NCI-H748 treated with DMSO at 0.1 percent for 48 hours (cell line): ENCODE measurements at places on chromosomes 3 and 15.

GRCh38 chr3:169116056-169116693, 547.3 kb downstream of the MECOM start:
- no peak for DNase-seq

DNA sequence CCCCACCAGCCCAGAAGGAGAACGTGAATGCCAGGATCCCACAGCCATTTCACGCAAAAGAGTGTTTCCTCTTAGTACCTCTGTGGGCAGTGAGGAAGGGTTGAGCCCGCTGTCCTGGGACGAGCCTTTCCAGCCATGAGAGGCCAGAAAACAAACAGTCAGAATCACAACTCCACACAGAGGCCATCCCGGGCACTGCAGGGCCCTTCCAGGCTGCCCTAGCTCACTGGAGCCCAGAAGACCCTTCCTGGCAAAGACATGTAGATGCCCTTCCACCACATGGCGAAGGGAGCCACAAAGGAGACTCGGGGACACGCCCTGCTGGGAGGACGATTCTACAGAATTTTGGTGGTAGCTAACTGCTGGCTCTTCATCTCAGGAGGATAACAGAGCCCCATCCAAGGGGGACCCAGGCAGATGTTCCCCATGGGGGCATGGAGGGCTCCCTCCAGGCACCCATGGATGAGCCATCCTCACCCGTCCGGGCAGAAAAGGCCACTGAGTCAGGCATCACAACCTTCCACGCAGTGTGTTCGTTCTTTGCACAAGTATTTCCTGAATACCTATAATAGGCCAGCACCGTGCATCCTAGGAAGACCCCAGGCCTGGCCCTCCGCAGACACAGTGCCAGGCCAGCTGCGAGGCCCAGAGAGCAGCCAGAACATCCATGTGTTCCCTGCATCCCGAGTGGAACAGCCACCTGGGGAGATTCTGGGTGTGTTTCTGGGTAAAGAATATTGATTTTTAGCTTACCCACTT, 47.2 kb downstream of the SLC12A8 start:
- DNase-seq: no peak

DNA sequence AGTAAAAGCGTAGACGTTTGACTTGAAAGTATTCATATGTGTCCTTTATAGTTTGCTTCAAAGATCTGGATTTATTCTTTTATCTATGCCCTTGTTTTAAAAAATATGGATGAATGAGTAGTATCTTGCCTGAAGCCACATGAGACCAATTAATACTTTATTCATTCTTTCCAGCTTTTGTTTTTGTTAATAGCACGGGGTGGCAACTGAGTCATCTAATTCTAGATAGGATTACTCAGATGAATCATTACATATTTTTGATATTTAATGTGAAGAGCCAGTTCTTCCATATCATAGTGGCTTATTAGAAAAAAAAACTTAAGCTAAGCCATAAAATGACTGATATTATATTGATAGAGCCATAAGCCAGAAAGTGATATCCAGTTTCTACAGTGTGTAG, 121.9 kb downstream of the BBX start:
- DNase-seq: no peak

DNA sequence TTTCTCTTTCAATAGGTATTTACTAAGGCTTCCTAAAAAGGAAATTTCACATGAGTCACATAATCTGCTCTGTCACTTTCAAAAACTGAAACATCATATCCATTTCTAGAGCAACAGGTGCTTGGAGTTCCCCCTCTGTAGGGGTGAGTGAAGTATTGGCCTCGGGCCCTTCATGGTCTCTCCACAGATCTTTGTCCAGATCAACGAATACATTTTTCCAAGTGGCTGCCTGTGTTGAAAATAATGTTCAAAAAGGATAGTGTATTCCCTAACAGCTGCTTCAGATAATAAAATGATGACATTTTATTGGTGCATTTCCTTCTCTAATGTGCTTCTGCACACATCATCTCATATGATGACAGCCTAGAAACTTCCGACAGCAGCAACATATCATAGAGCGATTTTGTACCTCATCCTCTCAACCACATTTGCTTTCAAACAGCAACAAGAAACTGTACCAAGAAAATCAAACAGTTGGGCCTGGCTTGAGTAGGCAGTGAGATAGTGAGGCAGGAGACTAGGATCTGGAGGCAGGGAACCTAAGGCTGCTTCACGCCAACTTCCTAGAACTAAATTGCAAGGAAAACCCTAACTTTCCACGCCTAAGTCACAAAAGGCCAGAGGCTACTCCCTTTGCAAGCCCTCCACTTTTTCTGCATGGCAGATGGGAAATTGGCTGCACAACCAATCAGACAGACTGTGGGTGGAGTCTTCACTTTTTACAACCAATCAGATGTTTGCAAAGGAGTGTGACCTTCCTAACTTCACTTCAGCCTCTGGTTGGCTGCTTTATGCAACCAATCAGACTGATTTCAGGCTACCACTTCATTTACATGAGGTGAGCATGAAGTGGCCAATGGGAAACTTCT, 340.2 kb downstream of the LRRC3B start:
- no peak for DNase-seq

- DNase-seq: no peak
Observed at GRCh38 chr3:190586631-190587011, 72.7 kb downstream of the IL1RAP start.

DNA sequence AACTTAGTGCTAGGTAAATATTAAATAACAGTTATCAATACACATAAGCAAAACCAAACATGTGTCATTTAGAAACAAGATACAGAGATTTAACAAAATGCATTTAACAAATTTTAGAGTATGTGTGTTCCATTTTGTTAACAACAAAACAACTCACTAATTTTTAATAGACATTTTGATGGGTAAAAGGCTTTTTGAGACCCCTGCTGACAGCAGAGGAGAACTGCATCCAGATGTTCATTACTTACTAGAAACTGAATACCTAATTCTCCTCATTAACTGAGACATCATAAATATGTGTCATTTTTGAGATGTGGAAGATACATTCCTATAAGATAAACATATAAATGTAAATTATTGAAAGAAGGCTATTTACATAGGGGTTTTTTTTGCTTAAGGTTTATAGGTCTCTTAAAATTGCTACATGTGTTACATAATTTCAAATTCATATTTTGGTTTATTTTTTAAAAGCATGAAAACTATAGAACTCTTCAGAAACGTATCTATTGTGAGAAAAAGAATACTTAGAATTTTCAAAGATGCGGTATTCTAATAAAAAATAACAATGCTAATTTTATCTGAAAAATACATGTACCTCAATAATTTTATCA, 1009.8 kb downstream of the TUSC7 start:
- no peak for DNase-seq

DNA sequence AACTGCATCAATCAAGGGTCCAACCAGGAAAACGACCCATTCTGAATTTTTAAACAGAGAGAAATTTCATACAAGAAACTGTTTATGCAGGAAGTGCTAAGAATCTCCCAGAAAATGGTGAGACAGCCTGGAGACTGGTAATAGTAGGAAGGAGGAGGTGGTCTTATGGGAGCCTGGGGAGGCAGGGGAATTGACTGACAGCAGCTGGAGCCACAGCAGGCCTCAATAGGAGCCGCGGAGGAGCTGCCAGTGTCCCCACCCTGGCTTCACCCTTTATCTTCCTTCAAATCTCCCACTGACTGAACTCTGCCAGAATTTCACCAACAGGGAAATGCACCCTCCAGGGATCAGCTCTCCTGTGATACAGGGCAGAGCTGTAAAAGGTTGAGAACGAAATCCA, 7.5 kb upstream of the C3orf80 start:
- no peak for DNase-seq

GRCh38 chr3:114646526-114646925, 352.7 kb downstream of the TIGIT start:
- DNase-seq: no peak

GRCh38 chr3:46442576-46443530, 21.9 kb downstream of the LTF start:
- DNase-seq: peak; percentile 7

DNA sequence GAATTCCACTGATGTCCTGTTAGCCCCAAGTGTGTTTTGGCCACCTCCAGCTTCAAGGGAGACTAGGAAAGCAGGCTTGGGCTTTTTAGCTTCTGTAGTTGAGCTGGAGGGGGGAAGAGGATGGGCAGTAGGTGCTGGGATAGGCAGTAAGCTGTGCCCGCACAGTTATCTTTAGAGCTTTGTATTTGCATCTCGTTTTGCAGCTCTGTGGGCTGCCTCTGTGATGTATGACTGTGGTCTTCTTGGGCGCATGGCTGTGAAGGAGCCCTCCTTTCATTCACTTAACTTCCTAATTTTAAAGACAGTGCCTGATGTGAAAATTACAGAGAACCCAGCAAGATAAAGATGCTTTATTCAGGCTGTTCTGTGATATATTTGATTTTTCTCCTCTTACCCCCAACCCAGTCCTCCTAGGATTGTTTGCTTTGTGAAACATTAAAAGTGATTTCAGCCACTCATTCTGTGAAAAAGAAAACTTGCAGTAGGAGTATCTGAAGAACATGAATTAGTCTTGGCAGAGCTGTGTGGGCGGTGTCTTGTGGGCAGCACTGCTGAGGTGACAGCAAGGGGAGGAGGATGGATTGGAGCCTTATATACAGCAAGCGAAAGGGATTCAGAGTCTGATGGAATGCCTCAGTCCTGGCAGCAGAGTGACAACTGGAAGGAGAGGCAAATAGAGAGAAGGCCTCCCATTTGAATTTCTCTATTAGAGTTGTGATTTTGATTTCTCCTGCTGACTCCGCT, 74.3 kb downstream of the LARS2 start:
- DNase-seq: no peak

GRCh38 chr3:54171509-54171908, 49.2 kb downstream of the CACNA2D3 start:
- DNase-seq: no peak

GRCh38 chr3:125477701-125478100, 42.3 kb downstream of the SNX4 start:
- DNase-seq: no peak

- DNase-seq: no peak
Observed at GRCh38 chr3:134448664-134449063, 37.1 kb downstream of the ANAPC13 start.

- no peak for DNase-seq
Observed at GRCh38 chr3:192841428-192841827, 76.2 kb downstream of the MB21D2 start.

GRCh38 chr3:153840487-153840886, 280.7 kb upstream of the ARHGEF26 start:
- no peak for DNase-seq

DNA sequence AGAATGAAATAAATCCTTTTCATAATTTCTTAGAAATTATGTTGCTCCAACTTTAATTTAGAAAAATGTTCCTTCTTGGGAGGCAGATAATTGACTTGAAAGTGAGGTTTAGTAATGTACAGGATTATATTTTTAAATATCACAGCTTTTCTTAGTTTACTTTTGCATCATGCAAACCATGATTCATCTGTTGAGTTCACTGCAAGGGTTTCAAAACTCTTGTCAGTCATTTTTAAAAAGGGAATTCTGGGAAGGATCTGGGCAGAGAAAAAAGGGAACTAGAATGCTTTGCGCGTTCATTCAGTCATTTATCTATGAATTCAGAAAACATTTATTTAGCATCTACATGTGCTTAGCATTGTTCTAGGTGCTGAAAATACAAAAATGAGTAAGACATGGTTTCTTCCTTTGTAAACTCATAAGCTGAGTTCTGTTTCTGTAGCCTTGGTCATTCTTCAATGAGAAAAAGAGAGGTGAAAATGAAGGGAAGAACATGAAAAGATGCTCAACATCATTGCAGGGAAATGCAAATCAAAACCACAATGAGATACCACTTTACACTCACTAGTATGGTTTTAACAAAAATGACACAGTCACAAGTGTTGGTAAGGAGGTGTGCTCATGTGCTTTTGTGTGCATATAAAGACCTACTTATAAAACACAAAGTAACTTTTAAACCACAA, 209.1 kb downstream of the NR1D2 start:
- DNase-seq: no peak

DNA sequence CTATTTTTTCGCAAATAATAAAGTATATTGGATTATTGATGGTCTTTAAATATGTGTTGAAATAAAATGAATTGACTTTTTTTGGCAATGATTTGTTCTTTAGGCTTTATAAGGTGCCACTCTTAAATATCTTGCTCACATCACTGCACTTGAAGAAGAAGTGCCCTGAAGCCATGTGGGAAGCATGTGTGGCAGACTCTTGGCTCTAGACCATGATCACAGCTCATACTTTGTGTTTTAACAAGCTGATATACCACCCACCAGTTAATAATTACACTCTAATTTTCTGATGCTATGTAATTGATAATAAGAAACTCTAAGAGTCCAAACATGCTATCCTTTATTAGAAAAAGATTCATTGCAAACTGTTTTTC, 52.1 kb upstream of the TGFBR2 start:
- DNase-seq: no peak

GRCh38 chr3:197050511-197050910, 20.9 kb upstream of the MELTF start:
- no peak for DNase-seq

DNA sequence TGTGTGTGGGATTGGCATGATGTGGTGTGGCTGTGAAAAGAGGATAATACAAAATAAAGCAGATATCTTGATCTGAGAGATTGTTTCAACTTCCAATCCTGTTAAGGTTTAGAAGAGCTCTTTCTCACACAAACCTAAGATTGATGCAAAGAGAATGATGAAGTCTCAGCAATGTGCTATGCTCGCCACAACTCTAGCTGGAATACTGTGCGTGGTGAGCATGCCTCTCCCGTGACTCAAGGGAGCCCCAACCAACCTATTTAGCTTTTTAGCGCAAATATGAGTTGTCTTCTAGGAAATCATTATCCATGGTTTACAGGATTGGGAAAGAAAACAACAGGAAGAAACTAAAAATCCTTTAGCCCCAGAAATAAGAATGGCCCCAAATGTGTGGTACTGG, 28.5 kb downstream of the BTLA start:
- no peak for DNase-seq

DNA sequence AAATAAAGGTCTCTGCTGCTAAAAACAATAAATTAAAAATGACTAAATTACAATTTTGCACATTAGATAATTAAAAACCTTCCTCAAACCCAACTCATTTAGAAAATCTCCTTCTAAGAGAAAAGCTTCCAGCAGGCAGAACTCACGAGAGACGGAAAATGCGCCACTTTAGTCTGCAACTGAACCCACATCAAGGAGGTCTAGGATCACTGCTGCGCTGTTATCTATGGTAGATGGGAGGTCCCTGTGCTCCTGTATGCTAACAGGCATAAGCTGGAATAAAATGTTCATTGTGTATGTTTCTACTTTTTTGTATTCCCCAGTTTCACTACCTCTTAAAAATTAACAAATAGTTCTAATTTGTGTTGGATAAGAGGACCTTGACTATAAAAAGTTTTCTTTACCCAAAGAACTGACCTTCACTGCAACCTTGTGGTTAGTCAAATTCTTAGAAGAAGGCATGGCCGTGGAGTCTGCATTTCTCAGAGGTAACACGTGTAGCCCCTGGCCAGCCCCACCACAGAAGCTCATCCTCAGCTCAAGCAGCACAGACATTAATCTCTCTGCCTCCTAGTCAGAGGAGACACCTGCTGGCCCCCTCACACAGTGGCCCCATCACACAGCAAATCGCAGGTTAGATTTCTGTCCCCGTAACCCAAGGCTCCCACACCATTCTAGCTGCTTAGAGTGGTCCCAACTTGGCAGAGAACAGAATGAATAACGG, 22.3 kb downstream of the STIMATE start:
- DNase-seq: no peak
